ENCODE measurements at places on chromosomes 13 and 19. TPM values are rescaled to one million over a fixed set of nuclear protein-coding genes. Genes with fewer than 3 reads are reported as not detected.

- DNase-seq: no peak
Measured at GRCh38 chr13:111403266-111403665, 82.8 kb downstream of the TEX29 start.

- DNase-seq: peak; percentile 74
Measured at GRCh38 chr19:46299004-46299509, 2.2 kb downstream of the HIF3A start.

GRCh38 chr13:87820241-87820640 lies 149.1 kb downstream of the SLITRK5 start:
- no peak for DNase-seq

DNA sequence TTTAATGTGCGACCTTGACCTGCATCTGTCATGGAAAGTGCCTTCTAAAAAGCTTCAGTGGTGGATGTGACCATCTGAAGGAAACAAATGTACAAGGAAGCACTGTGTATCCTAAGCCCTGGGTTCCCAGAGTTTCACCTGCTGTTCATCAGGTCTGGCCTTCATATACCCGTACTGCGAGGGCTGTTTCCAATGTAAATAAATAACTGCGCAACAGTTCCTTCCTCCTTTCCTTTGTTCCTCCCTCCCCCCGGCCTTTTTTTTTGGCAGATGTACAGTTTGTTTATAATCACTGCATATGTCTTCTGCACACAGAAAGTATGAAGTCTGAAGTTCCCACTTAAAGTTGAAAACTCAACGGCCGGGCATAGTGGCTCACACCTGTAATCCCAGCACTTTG lies 5.2 kb downstream of the FAAP24 start:
- DNase-seq: no peak

DNA sequence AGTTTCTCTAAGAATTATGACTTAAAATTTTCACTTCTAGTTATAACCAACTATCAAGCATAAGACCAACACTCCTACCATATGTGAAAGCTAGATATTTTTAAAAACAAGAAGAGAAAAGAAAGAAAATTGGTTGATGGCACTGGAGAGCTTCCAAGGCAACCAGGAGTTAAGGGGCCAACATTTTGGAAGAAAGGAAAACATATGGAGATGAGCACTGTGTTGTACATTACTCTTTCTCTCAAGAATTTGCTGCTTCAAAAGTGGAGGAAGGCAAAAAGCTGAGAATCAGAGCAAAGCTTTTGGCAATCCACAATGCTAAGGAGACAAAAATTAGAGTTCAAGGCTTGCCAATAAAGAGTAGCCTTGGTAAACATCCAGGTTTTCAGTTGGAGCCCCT lies 446.2 kb downstream of the ITGBL1 start:
- no peak for DNase-seq

DNA sequence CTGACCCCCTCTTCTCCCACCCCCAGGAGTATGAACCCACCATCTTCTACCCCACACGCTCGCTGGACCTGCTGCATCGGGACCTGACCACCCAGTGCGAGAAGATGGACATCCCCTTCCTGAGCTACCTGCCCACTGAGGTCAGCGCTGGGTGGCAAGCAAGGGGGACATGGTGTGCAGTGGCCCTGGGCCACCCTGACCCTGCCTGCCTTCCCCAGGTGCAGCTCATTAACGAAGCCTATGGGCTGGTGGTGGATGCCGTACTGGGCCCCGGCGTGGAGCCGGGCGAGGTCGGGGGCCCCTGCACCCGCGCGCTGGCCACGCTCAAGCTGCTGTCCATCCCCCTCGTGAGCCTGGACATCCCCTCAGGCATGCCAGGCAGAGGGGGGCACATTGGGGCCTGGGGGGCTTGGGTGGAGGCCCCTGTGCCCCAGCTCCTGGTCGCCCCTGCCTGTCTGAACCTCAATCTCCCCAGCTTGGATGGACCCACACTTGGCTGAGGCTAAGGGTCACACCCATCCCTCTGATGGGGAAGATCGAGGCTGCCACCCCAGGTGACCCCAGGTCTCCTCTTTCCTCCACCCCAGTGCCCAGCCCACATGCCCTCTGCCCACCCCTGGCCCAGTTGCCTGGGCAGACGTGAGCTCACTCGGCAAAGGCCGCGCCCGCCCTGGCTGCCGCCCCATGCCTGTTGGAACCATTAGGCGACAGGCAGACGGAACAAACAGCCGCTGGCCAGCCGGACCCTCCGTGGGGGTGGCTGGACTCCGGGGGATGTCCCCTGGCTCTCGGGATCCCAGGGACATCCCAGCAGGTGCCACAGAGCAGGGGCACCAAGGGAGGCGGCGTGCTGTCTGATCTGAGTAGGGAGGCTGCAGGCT lies 2.5 kb upstream of the CILP2 start:
- no peak for DNase-seq

DNA sequence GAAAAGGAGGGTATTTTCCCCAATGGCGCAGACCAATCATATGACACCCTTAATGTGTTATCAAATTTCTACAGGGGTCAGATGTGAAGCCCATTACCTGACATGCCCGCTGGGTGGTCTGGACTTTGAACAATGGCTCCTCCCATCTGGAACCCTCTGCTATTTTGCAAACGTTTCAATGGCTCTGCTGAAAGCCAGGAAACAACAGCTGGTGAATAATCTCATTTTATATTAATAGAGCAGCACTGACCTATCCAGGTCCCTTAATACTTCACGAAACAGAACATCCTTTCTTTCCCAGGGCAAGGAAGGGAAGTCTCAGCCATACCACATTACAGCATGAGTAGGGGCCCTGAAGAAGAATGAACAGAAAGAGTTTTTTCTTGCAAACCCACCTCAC lies 20.3 kb upstream of the KPNA3 start:
- DNase-seq: no peak

DNA sequence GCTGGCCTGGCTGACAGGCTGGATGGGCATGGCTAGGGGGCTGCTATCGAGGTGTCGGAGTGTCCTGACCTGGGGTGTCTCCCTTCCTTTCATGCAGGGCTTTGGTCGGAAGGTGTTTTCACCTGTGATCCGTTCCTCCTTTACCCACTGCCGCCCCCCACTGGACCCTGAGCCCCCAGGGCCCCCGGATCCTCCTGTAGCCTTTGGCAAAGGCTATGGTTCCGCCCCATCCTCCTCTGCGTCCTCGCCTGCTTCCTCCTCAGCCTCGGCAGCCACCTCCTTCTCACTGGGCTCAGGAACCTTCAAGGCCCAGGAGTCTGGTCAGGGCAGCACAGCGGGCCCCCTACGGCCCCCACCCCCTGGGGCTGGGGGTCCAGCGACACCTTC lies 11.8 kb upstream of the PRR19 start:
- no peak for DNase-seq

DNA sequence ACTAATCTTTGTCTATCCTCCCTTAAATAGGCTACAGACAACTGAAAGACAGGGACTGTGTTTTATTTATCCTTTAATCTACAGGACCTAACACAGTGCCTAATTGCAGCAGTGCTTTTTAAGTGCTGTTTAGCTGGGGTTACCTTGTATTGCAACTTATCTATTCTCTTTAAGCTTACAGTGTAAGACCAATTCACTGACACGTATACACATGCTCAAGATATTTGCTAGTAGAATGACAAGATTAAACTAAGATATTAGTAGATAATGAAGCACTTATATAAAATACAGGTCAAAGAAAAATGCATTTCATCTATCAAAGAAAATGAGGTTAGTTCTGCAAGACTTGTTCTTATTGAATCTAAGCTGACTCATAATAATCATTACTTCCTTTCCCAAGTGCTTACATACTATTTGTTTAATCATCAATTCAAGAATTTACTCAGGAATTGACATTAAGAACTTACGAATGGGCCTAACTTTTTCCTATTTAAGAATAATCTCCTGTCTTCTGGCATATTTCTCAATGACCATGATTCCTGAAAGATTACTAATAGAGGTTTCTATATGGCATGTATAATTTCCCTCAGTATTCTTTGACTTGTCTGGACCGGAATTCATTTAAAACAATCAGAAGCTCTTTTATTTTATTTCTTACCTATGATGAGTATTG lies 75.8 kb upstream of the MAB21L1 start:
- DNase-seq: no peak

DNA sequence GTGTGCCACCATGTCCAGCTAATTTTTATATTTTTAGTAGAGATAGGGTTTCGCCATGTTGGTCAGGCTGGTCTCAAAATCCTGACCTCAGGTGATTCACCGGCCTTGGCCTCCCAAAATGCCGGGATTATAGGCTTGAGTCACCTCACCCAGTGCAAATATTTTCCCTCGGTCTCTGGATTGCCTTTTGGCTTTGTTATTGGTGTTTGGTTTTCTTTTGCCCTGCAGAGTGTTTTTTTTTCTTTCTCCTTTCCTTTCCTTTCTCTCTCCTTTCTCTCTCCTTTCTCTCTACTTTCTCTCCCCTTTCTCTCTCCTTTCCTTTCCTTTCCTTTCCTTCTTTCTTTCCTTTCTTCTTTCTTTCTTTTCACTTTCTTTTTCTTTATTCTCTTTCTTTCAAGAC lies 33.2 kb downstream of the KDM4B start:
- no peak for DNase-seq

DNA sequence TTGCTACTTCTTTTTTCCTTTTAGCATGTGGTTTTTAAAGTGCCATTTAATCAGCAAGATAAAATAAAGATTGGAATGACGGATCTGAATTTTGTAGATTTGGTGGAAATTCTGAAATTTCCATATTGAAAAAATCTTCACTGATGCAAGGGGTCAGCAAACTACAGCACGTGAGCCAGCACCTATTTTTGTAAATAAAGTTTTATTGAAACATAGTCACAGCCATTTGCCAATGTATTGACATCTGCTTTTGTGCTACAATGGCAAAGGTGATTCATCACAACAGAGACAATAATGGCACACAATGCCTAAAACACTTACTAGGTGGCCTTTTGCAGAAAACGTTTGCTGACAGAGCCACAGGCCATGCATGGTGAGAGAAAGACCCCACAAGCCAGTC lies 226.4 kb downstream of the ABCC4 start:
- no peak for DNase-seq

GRCh38 chr13:84574851-84575250 lies 692.6 kb upstream of the SLITRK1 start:
- no peak for DNase-seq

DNA sequence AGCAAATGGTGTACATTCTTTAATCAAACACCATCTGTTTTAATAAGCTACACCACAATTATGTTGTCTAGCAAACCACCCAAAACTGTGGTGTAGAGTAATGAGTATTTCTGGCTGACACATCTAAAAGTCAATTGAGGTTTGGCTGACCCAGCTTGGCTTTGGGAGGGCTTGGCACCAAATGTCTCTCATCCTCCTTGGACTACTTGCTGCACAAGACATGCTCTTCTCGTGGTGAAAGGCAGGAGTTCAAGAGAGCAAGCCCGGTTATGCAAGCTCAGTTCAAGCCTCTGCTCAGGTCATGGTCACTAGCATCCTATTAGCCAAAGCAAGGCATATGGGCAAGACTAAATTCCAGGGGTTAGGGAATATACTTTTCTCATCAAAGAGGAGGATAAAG lies 37.1 kb downstream of the LACC1 start:
- DNase-seq: no peak

Gene SELENOV
- not detected for total RNA-seq

Gene CYP4F2
- not detected for total RNA-seq

Gene REEP6
- 1.6 TPM for total RNA-seq

Gene ZNF497
- total RNA-seq: not detected

Gene ZNF549
- 5.7 TPM for total RNA-seq

Gene KCNC3
- 1.3 TPM for total RNA-seq

Gene MADCAM1
- total RNA-seq: not detected

Gene ATP12A
- total RNA-seq: 0.14 TPM

Gene LGALS14
- total RNA-seq: not detected
